Breast epithelium (tissue), 4 donors: ENCODE measurements at places on chromosomes 16 and 17. TPM values are rescaled to one million over a fixed set of nuclear protein-coding genes. Genes with fewer than 3 reads are reported as not detected.

The GINS3 gene
- total RNA-seq: 7.5 TPM

The UTS2R gene
- not detected for total RNA-seq

The KRTAP16-1 gene
- not detected for total RNA-seq

The YPEL3 gene
- 114 TPM for total RNA-seq

The GFAP gene
- 4.2 TPM for total RNA-seq

The ZNF598 gene
- total RNA-seq: 22.2 TPM

The CYBA gene
- total RNA-seq: 194 TPM

The CCL1 gene
- not detected for total RNA-seq

The SLC35G6 gene
- total RNA-seq: not detected

The C16orf95 gene
- total RNA-seq: not detected

The C16orf54 gene
- 2.1 TPM for total RNA-seq

The NLGN2 gene
- total RNA-seq: 6.7 TPM

The HAPSTR1 gene
- 39.0 TPM for total RNA-seq

The GJD3 gene
- not detected for total RNA-seq

The CCL3 gene
- 10.8 TPM for total RNA-seq

The FBXL16 gene
- 2.6 TPM for total RNA-seq

The CHST6 gene
- not detected for total RNA-seq

The ANKRD40CL gene
- not detected for total RNA-seq

The WNT9B gene
- total RNA-seq: 2.4 TPM

The FBXW10 gene
- not detected for total RNA-seq

The MSLN gene
- not detected for total RNA-seq

The EVPL gene
- 1.6 TPM for total RNA-seq

The SSTR5 gene
- not detected for total RNA-seq

The HSDL1 gene
- total RNA-seq: 25.8 TPM

The PRKCB gene
- 1.3 TPM for total RNA-seq

The PRSS21 gene
- 4.9 TPM for total RNA-seq

The CD79B gene
- 7.9 TPM for total RNA-seq

The ZFPM1 gene
- total RNA-seq: 2.9 TPM

The TMEM204 gene
- 27.8 TPM for total RNA-seq

The TLK2 gene
- total RNA-seq: 42.0 TPM

The KRTAP4-3 gene
- total RNA-seq: not detected

The CASKIN1 gene
- total RNA-seq: not detected

The NEUROD2 gene
- not detected for total RNA-seq

The MYH13 gene
- not detected for total RNA-seq

The FAHD1 gene
- total RNA-seq: 29.7 TPM

The CENPV gene
- total RNA-seq: 4.3 TPM

The PTGES3L gene
- not detected for total RNA-seq

The MYH11 gene
- 144 TPM for total RNA-seq

The LRRC75A gene
- total RNA-seq: 1.5 TPM

The KRT15 gene
- total RNA-seq: 0.80 TPM

The GUCY2D gene
- 0.15 TPM for total RNA-seq

The PABPN1L gene
- total RNA-seq: not detected

The CD7 gene
- not detected for total RNA-seq

The KRT28 gene
- total RNA-seq: not detected

The MYH8 gene
- not detected for total RNA-seq

The CCDC78 gene
- 0.48 TPM for total RNA-seq

The ZKSCAN2 gene
- total RNA-seq: 3.9 TPM

The G6PC3 gene
- 35.4 TPM for total RNA-seq
